ENCODE measurements at places on chromosomes 7 and 10.

GRCh38 chr7:40643664-40644063, 508.9 kb downstream of the SUGCT start:
- DNase-seq, result no peak
- no peak overlapping the region for H3K4me3 ChIP-seq
- peaks cover 76% of the 10 kb centered on the region for H3K4me1 ChIP-seq
- H3K27ac ChIP-seq, result peak overlapping the region; percentile 39

DNA sequence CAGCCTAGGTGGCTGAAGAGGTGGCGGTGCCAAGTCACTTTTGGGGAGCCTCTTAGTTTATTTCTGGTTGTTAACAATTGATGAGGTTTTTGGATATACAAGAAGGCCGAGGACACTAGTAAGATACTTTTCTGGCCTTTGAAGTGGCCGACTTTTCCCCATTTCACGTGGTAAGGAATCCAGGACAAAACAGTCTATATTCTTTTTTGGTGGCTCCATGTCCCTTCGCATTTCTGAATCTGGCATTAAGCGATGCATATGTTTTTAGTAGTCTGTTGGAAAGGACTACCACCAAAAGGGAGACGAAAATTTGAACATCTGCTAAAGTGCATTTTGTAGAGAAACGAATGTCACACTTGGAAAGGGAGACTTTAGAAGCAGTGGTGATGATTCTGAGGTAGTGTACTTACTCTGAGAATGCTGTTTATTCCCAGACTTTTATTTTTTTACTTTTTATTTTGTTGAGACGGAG, 1.5 kb downstream of the MLLT10 start:
- peak overlapping the region; percentile 74 for H3K4me3 ChIP-seq
- DNase-seq, result no peak
- peaks cover 14% of the 10 kb centered on the region for H3K36me3 ChIP-seq
- H3K27ac ChIP-seq, result peak overlapping the region; percentile 88
- peaks cover 20% of the 10 kb centered on the region for H3K4me1 ChIP-seq
- no peaks in the 10 kb centered on the region for H3K27me3 ChIP-seq

- peak overlapping the region; percentile 55 for H3K4me3 ChIP-seq
- peaks cover 10% of the 10 kb centered on the region for H3K4me1 ChIP-seq
- no peaks in the 10 kb centered on the region for H3K36me3 ChIP-seq
- peaks cover 27% of the 10 kb centered on the region for H3K27me3 ChIP-seq
These were observed 688 bp upstream of the ABCB4 start for GRCh38 chr7:87476179-87476557.

DNA sequence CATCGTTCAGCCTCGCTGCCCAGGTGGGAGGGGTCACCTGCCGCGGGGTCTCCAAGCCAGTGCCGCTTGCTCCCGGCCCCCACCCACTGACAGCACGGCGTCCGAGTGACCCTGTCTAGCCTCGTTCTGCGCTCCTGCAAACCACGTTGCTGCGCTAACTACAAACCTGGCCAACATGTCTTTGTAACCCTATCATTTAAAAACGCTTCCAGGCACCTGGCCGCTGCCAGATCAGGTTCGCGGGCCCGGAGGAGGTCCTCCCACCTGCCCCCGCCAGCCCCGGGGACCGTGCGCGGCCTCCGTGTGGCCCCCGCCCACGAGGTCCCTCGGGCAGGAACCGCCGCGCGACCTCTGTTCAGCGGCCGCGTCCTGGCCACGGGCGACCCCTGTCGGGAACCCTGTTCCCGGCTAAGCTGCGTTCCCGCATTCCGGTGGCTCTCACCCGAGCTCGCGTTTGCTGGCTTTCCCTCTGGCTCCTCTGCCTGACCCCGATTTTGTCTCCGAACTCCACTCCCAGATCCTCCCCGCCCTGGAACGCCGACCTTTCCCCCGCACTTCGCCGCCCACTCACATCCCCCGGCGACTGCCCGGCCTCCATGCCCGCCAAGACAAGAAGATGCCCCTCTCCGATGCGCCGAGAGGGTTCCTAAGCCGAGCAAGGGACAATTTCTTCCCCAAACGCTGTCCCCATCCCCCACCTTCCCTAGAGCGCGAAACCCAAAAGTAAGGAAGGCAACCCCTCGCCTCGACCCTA, 2.4 kb downstream of the SFMBT2 start:
- no peak overlapping the region for H3K27ac ChIP-seq
- H3K4me1 ChIP-seq, result peaks cover 38% of the 10 kb centered on the region
- peak overlapping the region; percentile 76 for H3K4me3 ChIP-seq
- peak; percentile 66 for DNase-seq
- H3K36me3 ChIP-seq, result no peaks in the 10 kb centered on the region
- H3K27me3 ChIP-seq, result peaks cover 95% of the 10 kb centered on the region

DNA sequence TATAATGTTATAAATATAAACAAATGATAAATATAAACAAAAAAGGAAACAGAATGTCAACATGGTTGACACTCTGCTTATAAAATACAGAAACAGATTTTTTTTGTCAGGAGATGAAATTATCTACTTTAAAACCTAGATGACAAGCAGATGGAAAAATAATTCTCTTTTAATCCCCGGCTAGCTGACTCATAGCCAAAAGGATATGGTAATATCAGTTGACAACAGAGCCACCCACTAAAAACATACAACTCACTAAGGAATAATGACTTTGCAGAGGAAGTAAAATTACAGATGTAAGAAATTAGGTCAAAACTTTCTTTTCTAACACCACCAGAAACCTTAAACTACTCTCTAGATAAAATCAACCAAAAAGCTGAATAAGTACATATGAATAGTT, 131.1 kb upstream of the ABCB5 start:
- DNase-seq, result no peak
- H3K4me3 ChIP-seq, result no peak overlapping the region

DNA sequence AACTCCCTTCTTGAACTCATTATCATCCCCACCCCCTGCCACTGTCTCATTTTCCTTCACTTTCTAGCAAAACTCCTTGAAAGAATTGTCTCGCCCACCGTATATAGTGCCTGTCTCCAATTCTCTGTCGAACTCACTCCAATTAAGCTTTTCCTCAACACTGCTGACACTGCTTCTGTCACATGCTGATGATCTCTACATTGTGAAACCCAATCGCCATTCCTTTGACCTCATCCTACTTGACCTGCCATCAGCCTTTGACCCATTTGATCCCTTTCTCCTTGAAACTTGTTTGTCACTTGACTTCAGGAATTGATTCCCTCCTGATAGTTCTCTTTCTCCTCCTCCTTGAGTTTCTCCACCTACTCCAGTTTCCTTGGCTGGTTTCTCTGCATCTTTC, 54.8 kb downstream of the CCDC71L start:
- DNase-seq, result no peak
- peaks cover 19% of the 10 kb centered on the region for H3K4me1 ChIP-seq
- H3K4me3 ChIP-seq, result no peak overlapping the region

GRCh38 chr7:111104710-111105109, 13.8 kb downstream of the LRRN3 start:
- H3K27me3 ChIP-seq, result no peaks in the 10 kb centered on the region
- H3K36me3 ChIP-seq, result no peaks in the 10 kb centered on the region
- H3K4me3 ChIP-seq, result no peak overlapping the region
- H3K4me1 ChIP-seq, result peaks cover 10% of the 10 kb centered on the region
- no peak for DNase-seq
- H3K27ac ChIP-seq, result no peak overlapping the region

DNA sequence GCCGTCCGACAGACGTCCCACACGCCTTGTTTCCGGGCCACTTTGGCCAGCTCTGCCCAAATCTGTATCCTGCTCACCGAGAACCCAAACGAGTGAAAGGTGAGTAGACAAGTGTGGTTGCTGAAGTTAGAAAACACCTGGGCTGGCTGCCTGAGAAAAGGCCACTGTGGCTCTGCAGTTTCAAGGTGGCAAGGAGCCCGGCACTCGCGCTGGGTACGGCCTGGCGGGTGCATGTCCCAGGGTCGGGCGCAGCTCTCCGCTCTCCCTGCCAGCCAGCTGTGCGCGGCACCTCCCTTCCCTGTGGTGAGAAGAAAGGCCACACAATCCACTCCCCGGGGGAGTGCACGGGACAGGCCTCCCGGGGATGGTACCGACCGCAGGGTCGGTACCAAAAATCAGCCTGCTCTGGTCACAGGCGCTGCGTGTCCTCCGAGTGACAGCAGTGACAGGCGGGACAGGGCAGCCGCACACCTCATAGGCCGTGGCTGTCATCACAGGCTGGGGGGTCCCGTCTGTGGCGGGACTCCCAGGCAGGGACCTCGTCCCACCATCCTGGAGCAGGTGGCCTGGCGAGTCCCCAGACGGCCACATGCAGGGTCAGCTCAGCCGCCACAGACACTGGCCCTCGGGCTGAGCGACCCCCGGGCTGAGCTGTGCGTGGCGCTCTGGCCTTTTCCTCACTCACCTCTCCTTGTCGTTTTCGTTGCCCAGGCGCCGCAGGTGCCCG, 22.8 kb downstream of the CFAP46 start:
- H3K4me3 ChIP-seq, result no peak overlapping the region
- DNase-seq, result no peak
- H3K27ac ChIP-seq, result no peak overlapping the region
- peaks cover 3% of the 10 kb centered on the region for H3K4me1 ChIP-seq
- no peaks in the 10 kb centered on the region for H3K27me3 ChIP-seq

DNA sequence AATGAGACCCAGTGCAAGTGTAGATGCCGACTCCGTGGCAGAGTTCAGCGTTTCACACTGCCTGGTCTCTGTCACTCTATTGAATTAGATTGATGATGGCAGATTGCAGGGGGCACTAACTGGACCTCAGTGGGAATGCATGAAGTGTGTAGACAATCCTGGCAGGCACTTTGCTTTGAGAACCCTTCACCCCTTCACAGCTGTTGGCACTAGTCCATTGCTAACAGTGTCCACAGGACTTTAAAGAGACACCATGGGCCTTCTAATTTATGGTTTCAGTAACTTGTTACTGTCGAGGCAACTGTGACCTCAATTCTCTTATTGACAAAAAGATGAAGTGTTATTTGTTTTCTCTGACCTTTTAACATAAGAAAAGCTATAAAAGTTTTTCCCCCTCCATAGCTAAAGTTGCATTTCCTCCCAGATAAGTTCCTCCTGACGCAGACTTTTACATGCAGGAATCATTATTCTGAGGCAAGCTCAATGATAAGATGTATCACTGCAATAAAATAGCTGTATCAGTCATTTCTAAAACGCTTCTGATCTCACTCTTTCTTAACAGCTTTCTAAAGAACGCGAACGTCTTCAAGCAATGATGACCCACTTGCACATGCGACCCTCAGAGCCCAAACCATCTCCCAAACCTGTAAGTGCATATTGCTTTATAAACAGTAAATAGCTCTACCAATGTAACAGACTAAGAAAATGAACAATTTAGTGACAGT, 238.9 kb downstream of the FOXP2 start:
- H3K4me1 ChIP-seq, result peaks cover 34% of the 10 kb centered on the region
- no peaks in the 10 kb centered on the region for H3K36me3 ChIP-seq
- no peak for DNase-seq

DNA sequence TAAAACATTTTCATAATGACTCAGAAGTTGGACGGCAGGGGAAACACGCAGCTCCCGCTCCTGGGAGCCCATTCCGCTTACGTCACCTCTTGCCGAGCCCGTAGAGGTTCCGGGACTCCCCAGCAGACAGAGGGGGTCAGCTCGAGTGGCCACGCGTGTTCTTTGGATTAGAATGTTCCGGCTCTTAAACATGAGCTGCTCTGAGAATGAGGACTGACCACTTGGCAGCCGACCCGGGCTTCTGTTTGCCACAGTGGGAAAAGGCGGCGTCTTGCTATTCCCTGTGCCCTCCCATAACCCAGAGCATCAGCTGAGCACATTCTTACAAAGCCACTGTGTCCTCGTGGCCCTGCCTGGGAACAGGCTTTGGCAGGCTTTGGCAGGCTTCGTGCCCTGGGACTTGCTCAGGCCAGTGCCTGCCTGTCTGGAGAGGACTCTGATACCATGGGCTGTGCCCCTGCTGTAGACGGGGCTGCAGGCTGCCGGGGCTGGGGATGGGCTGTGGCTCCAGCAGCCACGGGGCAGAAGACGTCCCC, 40.1 kb downstream of the PFKP start:
- H3K27ac ChIP-seq, result no peak overlapping the region
- no peak for DNase-seq
- H3K27me3 ChIP-seq, result no peaks in the 10 kb centered on the region
- peaks cover 17% of the 10 kb centered on the region for H3K36me3 ChIP-seq
- no peaks in the 10 kb centered on the region for H3K4me1 ChIP-seq

- H3K36me3 ChIP-seq, result peaks cover 53% of the 10 kb centered on the region
- H3K4me3 ChIP-seq, result no peak overlapping the region
- H3K27me3 ChIP-seq, result no peaks in the 10 kb centered on the region
- no peaks in the 10 kb centered on the region for H3K4me1 ChIP-seq
- no peak for DNase-seq
- no peak overlapping the region for H3K27ac ChIP-seq
These were observed 19.4 kb downstream of the MMP21 start for GRCh38 chr10:125756196-125756595.

DNA sequence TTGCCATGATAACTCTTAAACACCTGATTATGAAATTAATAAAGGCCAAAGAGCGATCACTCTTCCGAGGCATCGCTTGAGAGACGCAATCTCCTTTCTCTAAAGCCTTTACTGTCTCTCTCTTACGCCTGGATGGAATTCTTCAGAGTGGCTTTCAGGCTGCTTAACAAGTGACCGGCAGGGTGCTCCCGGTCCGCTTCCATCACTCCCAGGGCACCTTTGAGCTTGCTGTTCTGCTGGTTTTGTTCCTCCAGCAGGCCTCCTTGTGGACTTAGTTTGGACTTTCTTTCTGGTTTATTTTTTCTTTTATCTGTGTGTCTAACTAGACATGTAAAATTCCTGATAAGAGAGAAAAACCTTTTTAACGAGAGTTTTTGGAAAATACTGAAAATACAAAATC, 60.9 kb downstream of the MRPL32 start:
- H3K4me1 ChIP-seq, result no peaks in the 10 kb centered on the region
- H3K36me3 ChIP-seq, result no peaks in the 10 kb centered on the region
- DNase-seq, result no peak
- H3K27ac ChIP-seq, result no peak overlapping the region
- H3K4me3 ChIP-seq, result no peak overlapping the region

DNA sequence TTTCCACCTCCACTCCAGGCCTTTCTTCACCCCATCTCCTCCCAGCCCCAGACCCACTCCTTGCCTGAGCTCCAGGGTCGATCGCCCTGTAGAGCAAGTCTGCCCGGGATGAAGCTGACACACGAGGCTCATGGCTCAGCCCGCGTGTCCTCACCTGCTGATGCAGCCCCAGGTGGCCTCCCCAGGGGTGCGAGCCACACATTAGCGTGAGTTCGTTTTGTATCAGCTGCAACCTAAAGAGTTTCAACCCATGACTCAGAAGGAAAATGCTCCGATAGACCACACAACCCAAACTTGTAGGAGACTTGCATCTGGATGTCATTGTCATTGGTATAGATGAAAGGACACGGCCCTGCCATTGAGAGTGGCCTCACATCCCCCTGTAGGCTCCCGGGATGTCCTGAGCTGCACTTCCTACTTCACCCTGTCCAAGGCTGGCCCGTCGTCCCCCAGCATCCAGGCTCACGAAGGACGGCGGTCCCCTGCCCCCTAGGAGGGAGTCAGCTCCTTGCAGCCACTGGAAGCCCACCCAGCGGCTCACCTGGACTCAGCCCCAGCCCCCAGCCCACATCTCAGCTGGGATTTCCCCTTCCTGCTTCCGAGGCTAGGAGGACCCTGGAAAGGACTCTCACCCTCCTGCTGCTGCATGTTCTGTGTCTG, 97.7 kb downstream of the HTR5A start:
- H3K4me1 ChIP-seq, result peaks cover 7% of the 10 kb centered on the region
- H3K27me3 ChIP-seq, result peaks cover 39% of the 10 kb centered on the region
- H3K4me3 ChIP-seq, result no peak overlapping the region
- H3K27ac ChIP-seq, result no peak overlapping the region
- DNase-seq, result no peak
- H3K36me3 ChIP-seq, result no peaks in the 10 kb centered on the region
